Right atrium auricular region (tissue), 2 donors: ENCODE measurements at places on chromosomes 13 and 19. TPM values are rescaled to one million over a fixed set of nuclear protein-coding genes. Genes with fewer than 3 reads are reported as not detected.
A peak's percentile ranks its signal among the peaks of the same experiment; 100 is the strongest.

GRCh38 chr19:34044021-34044420 lies 128.3 kb upstream of the LSM14A start:
- no peak for DNase-seq

GRCh38 chr13:97448503-97449251 lies 14.7 kb downstream of the RAP2A start:
- DNase-seq = no peak

DNA sequence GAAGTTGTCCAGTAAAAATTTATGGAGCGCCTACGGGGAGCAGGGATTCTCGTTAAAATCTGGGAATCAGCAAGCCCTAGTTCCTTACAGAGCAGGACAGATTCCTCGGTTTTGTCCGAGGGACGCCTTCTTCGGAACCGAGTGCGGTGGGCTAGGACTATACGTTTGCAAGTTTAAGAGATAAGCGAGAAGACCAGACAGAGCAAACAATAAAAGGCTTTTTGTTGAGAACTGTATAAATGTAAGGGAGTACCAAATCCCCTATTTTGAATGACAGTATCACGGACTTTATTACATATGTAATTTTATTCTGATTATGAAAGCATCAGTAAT lies 971 bp upstream of the ANKRD10 start:
- no peak for DNase-seq

DNA sequence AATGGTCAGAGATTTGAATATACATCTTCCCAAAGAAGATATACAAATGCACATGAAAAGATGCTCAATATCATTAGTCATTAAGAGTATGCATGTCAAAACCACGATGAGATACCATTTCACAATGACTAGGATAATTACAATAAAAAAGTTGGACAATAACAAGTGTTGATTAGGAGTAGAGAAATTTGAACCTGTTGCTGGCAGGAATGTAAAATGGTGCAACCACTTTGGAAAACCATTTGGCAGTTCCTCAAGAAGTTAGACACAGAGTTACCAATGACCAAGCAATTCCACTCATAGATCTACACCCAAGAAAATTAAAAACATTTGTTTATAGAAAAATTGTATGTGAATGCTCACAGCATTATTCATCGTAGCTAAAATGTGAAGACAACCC lies 33.2 kb upstream of the STARD13 start:
- no peak for DNase-seq

DNA sequence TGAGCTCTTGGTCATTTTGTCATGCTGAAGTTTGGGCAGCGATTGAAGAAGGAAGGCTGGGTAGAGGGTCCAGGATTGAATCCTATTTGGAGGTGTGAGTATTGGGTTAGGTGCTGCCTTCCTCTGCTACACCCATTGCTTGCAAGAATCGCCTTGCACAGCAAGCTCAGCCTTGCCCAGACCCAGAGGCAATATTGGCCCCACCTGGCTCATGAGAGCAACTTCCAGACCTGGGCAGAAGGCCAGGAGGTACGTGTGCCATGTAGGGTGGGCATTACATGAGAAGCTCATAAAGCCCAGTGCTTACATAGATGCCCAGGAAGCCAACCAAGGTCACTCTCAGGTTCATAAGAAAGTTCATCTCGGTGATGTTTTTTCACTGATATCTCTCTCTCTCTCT lies 718.0 kb downstream of the EFNB2 start:
- no peak for DNase-seq

GRCh38 chr19:10551698-10552301 lies 8.1 kb downstream of the ATG4D start:
- DNase-seq = no peak

GRCh38 chr19:2251106-2252054 lies 2.3 kb downstream of the AMH start:
- no peak for DNase-seq

- no peak for DNase-seq
Observed at GRCh38 chr19:39968789-39969188, 2.2 kb upstream of the PSMC4 start.

GRCh38 chr13:36819739-36820090 lies 693 bp downstream of the RFXAP start:
- no peak for DNase-seq

GRCh38 chr19:6048793-6049405 lies 61.4 kb downstream of the RFX2 start:
- DNase-seq = peak; percentile 76

GRCh38 chr19:12886651-12886968 lies 391 bp downstream of the KLF1 start:
- no peak for DNase-seq

GRCh38 chr13:73832825-73833224 lies 301.4 kb downstream of the KLF12 start:
- no peak for DNase-seq

DNA sequence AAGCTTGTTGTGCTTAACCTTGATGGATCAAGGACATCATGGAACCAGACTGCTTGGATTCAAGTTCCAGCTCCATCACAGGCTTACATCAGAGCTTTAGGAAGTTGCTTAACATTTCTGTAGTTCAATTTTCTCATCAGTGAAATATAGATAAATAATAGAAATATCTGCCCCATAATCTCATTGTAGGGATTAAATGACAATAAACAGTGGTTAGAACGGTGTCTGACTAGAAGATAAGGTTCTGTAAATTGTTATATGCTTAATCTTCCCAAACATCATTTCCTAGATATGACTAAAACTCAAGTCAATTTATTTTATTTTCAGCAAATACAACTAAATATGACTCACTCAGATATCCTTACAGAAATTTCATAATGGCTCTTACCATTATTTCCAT lies 83.5 kb downstream of the SLITRK1 start:
- no peak for DNase-seq

DNA sequence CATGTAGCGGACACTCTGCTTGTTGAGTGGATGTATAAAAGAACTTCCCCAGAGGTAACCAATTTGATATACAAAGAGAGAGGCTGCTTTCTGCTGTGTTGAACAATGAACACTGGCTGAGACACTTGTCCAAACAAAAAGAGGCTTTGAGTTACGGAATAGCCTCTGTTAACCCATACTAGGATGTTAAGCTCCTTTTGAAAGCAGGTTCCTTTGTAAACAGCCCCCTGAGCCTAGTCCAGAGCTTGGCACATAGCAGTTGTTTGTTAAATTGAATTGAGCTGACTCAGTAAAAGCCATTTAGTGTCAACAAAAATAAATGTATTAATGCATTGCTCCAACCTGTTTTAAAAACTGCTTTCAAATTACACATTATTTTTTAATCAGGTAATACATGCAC lies 200.1 kb downstream of the MZT1 start:
- no peak for DNase-seq

DNA sequence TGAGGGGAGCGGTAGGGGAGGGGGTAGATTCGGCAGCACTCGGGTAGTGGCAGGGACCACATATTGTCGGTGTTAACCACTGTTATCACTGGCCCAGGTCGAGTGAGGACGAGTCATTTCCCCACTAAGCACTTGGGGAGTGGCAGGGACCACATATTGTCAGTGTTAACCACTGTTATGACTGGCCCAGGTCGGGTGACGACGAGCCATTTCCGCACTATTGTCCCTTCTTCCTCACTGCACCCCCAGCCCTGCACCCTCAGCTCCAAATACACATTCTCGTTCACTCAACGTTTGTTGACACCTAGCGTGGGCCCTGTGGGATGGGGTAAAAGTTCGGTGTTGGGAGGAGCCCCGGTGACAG lies 467 bp upstream of the CLN5 start:
- DNase-seq = no peak

- no peak for DNase-seq
Observed at GRCh38 chr13:21149568-21149967, 26.8 kb downstream of the SKA3 start.

DNA sequence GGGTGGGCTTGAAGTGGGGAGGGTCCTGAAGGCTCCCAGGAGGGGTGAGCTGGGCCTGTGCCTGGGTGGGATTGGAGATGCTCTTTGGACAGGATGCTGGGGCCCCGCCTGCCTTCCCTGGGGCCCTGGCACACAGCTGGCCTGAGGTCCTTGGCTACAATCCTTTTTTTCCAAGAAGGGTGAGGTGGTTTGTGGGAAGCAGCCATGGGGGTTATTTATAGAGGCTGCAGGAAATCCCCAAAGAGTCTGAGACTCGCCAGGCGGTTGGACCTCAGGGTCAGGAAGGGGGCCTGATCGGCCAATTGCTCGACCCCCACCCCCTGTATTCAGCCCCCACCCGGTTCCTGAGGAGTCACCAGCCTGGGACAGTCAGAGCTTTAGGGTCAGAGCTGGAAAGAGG lies 10.0 kb downstream of the GTPBP3 start:
- no peak for DNase-seq

GRCh38 chr13:99282264-99283231 lies 24.4 kb upstream of the GPR18 start:
- no peak for DNase-seq

DNA sequence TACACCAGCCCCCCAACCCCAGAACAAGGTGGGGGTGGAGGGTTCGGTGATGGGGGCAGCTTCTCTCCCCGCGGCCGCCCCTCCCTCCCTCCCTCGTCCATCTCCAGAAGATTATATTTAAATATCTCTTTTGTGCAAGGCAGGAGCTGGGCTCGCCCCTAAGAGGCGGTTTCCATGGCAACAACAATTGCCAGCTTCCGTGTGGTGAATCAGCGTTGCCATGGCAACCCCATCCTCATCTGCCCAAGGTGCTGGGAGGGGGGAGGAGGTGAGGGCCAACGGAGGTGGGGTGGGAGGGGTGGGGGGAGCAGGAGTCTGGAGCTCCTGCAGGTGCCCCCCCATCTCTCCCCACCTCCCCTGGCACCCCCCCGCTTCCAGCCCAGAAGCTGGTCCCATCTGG lies 46.4 kb downstream of the CELF5 start:
- DNase-seq = no peak

DNA sequence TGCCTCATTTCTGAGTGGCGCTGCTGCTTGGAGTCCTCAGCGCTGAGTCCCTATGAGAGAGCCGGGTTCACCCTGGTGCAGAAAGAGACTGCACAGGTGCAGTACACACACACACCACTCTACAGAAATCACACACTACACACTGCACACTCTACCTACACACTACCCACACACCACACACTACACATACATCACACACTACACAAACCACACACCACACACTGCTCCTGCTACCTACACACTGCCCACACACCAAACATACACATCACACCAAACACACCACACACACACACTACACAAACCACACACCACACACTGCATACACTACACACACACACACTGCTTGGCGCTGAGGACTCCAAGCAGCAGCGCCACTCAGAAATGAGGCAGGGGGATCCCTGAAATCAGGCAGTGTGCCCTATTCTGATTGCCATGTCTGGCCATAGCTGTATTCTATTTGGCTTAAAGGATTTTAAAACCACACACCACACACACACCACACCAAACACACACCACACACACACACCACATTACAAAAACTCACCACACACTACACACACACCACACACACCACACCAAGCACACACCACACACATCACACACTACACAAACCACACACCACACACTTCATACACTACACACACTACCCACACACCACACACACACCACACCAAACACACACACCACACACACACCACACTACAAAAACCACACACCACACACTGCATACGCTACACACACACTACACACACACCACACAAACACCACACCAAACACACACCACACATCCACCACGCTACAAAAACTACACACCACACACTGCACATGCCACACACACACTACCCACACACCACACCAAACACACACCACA lies 4.9 kb downstream of the MAG start:
- no peak for DNase-seq

DNA sequence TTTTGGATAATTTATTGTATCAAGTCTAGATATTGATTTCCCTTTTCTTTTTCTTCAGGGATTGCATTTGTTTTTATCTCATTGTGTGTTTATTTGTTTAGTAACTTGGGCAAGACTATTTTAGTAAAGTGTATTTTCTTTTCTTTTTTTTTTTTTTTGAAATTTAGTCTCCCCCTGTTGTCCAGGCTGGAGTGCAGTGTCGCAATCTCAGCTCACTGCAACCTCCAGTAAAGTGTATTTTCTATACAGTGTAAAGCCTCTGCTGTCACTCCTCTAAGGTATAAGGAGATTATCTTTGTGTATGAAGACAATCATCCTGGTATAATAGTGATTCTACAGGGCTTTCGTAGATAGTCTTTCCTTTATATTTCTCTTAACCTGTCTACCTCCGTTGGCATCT lies 2546.0 kb downstream of the PCDH9 start:
- DNase-seq = no peak

GRCh38 chr19:39127812-39128515 lies 2.4 kb downstream of the PAK4 start:
- DNase-seq = no peak

GRCh38 chr19:4488496-4488895 lies 16.4 kb downstream of the HDGFL2 start:
- no peak for DNase-seq

DNA sequence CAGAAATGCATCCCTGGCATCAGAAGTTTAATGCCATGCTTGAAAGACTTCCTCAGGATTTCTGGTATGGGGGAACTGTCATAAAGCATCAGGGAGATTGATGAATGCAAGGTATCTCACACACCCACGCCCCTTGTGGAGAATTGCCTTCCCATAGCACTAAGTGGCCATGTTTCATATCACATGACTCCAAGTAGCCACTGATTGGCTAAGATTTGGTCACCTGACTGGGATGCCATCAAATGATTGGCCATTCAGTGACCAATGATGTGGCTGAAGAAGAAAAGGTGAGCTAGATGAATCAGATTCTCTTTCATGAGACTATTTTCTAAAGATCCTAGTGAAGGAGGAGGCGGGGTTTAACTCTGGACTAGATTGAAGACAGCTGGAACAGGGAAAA lies 7.3 kb downstream of the KLK8 start:
- no peak for DNase-seq

- no peak for DNase-seq
Observed at GRCh38 chr13:50951366-50951765, 41.8 kb downstream of the RNASEH2B start.

GRCh38 chr19:50371914-50372475 lies 4.3 kb upstream of the NR1H2 start:
- DNase-seq = no peak

SPATA13 gene
- 14.1 TPM for total RNA-seq

RHPN2 gene
- total RNA-seq = 3.1 TPM

GRIK5 gene
- 17.1 TPM for total RNA-seq

DCT gene
- total RNA-seq = 0.39 TPM

CFAP97D2 gene
- total RNA-seq = not detected

CEACAM21 gene
- total RNA-seq = not detected

ZNF284 gene
- 1.2 TPM for total RNA-seq

PEG3 gene
- 8.3 TPM for total RNA-seq

SIGLEC5 gene
- total RNA-seq = not detected

KCTD12 gene
- total RNA-seq = 57.4 TPM

ATP4B gene
- total RNA-seq = not detected

TUBA3C gene
- not detected for total RNA-seq

KLK12 gene
- not detected for total RNA-seq

ZC3H4 gene
- total RNA-seq = 15.4 TPM
